ENCODE measurements at places on chromosomes 2 and 18.

GRCh38 chr2:148614014-148614321 is 30.6 kb upstream of the EPC2 start:
- peak; percentile 57 for DNase-seq

- DNase-seq = no peak
These were observed 313.7 kb downstream of the SATB2 start for GRCh38 chr2:199144036-199144435.

GRCh38 chr2:147174824-147175254 is 670.0 kb upstream of the ACVR2A start:
- DNase-seq = no peak

DNA sequence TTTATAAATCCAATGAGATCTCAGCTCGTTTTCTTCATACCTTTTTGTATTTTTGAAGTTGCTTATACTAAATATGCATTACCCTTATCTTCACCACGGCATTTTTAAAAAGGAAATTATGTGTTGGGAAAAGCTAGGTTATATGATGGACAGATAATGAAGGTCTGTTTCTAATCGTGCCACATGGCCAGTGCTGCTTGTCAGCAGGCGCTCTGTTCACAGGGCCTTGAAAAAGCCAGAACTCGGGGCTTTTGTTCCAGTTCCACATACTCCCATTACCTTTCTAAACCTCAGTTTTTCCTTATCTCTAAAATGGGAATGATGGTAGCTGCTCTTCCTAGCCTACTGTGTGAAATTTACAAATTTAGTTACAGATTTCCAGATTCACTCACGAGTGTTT is 42.0 kb downstream of the EPAS1 start:
- DNase-seq = no peak

DNA sequence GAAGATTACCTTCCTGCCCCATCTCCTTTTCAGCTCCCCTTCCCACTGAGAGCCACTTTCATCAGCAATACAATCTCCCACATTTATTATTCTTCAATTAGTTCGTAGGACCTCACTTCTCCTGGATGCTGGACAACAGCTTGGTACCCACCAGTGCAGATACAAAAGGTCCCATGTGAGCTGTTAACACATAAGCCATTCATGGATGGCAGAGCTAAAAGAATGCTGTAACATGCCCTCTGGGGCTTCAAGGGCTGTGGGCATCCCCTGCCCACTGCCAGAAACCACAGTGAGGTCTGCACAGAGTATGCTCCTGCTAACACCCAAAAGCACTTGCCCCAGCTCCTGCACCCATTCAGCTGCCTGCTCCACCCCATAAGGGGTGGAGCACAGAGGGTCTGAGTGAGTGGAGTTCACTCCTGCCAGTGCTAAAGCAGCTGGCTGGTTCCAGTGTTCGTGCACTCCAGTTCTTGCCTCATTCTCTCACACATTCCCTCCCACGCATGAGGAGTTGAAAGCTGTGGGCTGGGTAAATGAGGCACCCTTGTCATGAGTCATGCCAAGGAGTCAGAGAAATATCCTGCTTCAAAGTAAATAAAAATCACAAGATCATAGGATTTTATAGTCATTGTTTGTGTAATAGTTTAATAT is 305.9 kb upstream of the TMEFF2 start:
- no peak for DNase-seq

- DNase-seq = no peak
These were observed 15.0 kb upstream of the TRAF3IP1 start for GRCh38 chr2:238305092-238305862.

GRCh38 chr2:71101656-71102055 is 28.4 kb downstream of the MCEE start:
- no peak for DNase-seq

DNA sequence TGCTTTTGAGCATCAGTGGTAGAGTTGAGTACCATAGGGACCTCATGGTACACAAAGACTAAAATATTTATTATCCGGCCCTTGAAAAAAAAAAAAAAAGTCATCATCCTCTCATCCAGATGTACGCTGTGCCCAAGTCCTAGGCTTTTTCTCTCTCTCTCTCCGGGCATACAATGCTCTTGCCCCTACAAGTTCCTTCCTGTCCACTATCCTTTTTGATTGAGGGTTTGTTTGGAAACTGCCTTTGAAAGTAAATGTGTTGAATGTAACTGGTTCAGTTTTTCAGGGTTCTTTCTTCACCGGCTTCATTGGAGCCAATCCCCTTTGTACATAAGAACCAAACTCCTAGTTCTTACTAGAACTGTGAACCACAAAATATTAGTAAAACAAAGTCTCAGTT is 130.3 kb downstream of the MGAT5 start:
- no peak for DNase-seq

DNA sequence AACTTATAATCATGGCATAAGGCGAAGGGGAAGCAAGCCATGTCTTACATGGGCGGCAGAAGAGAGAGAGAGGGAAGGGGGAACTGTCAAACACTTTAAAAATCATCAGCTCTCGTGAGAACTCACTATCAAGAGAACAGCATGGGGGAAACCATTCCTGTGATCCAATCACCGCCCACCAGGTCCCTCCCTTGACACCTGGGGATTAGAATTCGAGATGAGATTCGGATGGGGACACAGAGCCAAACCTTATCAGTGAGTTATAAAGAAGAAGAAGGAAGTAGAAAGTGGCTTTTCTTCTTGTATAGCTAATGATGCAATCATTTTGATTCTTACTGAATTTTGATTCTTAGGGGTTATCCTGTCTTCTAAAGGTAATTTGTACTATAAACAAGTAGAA is 51.4 kb downstream of the SMCHD1 start:
- DNase-seq = no peak

GRCh38 chr2:29155578-29155977 is 40.4 kb downstream of the CLIP4 start:
- DNase-seq = no peak

- no peak for DNase-seq
These were observed 217.7 kb downstream of the MCFD2 start for GRCh38 chr2:46697830-46698323.

DNA sequence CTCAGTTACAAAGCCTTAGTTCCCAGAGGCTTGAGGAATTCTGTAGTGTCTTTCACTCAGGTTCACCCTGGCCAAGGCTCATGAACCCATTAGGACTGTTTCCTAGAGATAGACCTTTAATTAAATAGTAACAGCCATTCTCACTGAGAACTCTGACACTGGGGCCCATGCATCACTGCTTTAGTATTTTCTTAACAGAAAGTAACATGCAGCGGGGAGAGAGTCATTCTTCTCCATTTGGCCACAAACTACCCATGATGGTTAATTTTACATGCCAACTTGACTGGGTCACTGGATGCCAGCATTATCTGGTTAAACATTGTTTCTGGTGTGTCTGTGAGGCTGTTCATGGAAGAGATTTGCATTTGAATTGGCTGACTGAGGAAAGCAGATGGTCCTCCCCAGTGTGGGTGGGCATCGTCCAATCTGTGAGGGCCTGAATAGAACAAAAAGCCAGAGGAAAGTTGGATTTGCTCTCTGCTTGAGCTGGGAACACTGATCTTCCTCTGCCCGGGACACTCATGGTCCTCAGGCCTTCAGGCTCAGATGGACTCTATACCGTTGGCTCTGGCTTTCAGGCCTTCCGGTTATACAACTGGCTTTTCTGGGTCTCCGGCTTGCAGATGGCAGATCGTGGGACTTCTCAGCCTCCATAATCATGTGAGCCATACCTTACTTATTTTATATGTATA is 5.6 kb upstream of the CPLX4 start:
- DNase-seq = no peak

DNA sequence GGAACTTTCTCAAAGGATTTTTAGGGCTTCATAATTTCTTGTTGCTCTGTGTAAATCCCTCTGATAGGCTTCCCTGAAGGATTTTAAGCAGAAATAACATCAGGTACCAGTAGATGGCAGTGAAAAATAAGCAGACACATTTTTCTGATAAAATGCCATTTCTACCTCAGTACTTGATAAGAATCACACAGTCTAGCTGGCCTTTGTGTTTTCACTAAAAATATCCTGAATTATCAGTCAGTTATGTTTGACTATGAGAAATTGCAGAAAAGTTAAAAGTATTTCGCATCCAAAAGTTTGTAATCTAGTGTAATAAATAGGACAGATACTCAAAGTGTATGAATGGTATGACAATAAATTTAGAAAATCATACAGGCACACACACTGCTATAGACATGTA is 68.7 kb downstream of the DNAJC10 start:
- DNase-seq = peak; percentile 57

- peak; percentile 23 for DNase-seq
These were observed 2148.4 kb upstream of the CELF4 start for GRCh38 chr18:39713961-39714360.

- DNase-seq = no peak
These were observed 37.8 kb upstream of the IKZF2 start for GRCh38 chr2:213189001-213189899.

- DNase-seq = no peak
These were observed 149.2 kb downstream of the TGIF1 start for GRCh38 chr18:3599195-3599594.

DNA sequence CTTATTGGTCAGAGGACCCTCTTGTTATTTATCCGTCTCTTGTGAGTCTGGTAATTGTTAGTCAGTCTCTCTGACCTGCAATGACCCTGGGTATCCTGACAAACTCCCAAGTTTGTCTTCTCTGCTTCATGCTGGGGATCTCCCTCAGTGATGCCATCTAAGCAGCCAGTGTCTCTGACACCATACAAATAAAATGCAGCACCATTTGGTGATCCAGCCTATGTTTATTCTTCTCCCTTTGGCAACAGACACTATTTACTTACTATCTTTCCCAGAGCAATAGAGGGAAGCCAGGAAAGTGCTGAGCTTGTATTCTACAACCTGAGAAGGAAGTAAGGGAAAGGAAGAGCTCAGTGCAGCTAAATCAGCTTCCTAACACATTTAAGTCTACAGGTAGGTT is 15.9 kb downstream of the SERPINE2 start:
- no peak for DNase-seq

DNA sequence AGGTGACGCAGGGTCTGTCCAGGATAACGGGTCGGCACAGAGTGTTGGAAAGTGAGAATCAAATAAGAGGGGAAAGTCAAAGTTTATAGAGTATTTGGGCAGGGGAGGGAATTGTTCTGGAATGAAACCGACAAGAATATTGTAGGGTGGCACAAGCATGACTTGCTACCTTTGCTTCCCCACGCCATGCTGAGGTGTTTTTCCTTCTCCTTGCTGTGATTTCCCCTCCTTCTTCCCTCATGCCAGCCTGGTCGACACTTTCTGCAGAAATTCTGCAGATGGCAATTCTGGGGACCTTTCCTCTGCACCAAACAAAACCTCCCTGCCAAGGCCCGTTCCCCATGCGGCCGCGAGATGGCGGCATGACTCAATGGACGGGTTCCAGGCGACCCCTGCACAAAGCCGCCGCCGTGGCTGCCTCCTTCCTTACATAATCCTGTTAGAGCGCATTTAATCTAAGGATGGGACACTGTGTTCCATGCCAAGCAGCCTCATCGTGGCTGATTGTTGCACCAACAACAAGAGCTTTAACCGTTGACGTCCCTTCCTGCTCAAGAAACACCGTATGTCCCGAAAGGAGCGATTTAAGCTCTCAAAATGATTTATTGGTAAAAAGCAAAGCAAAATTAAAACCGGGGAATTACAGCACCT is at the start of gene MRO:
MRO (minus strand) TSS at position 289 of the 651 bp plus-strand sequence. CDS start 10,616 bp downstream, outside the sequence.
- peak; percentile 80 for DNase-seq

DNA sequence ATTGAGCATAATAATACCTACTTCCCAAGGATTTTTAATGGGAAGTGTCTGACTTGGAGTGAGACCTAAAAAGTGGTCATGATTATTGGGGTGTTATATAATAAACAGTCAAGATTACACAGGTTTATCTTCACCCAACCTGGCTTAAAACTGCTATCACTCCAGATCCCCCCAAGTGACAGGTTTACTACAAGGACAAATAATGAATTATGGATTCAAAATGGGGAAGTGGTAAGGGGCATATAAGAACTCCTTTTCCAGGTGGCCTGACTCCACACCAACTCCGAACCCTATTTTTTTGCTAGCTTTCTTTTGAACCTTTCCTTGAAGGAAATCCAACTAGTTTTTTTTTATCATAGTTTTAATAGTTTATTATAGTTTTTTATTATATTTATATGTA is 663.0 kb upstream of the FANCL start:
- no peak for DNase-seq

DNA sequence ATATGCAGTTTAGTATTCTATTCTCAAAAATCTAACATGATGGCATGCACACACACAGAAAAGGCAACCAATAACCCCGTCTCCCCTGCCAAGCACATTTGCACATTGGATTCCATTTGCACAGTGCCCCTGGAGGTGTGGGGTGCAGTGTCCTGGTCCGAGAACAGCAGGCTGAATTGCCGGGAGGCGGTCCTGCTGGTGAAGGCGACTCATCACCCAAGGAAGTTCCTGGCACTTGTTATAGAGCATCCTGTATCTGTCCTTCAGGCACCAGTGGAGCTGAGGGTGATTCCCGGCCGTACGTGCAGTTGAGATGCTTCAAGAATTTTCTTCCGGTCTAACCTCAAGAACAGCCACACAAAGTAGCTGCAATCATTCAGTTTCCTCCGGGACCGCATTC is 73.0 kb upstream of the RAB12 start:
- DNase-seq = peak; percentile 37

GRCh38 chr2:128591022-128591860 is 272.6 kb upstream of the HS6ST1 start:
- DNase-seq = no peak

GRCh38 chr2:200687922-200688920 is 102.4 kb downstream of the AOX1 start:
- DNase-seq = no peak

GRCh38 chr18:11310476-11311086 is 161.2 kb upstream of the PIEZO2 start:
- peak; percentile 33 for DNase-seq

DNA sequence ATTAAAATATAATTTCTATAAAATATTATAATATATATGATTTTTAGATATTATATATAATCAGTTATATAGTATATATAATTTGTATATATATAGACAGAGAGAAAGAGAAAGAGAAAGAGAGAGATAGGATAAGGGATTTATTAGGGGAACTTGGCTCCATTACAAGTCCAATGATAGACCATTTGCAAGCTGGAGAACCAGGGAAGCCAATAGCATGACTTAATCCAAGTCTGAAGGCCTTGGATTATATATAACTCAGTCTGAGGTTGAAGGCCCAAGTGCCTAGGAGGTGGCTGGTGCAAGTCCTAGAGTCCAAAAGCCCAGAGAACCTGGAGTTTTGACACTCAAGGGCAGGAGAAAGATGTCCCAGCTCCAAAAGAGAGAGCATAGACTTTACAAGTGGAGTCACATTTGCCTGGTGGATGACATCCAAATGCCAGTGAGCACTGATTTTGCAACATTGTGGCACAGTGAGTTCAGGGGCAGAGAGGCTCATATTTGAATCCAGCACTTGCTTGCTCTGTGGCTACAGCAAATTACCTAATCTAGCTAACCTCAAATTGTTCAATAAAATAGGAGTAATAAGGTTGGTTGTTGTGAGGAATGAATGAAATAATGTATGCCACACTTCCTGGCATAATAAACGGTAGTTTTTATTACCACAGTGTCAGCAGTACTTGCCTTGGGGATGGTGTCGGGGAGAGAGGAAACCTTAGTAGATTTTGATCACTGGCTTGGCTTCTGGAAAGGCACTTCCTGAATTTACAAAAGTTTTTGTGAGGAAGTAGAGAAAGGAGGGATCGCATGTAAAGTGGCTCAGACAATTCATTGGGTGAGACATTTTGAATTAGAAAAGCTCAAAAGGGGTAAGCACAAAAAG is 69.6 kb upstream of the CD28 start:
- DNase-seq = no peak

GRCh38 chr2:85681372-85681763 is 12.8 kb upstream of the GNLY start:
- no peak for DNase-seq

- DNase-seq = no peak
These were observed 403.9 kb upstream of the TNP1 start for GRCh38 chr2:217263756-217264155.

Measured in NCI-H2171 treated with DMSO at 0.1 percent for 48 hours (cell line).